ENCODE measurements at places on chromosomes 7 and 10.

DNA sequence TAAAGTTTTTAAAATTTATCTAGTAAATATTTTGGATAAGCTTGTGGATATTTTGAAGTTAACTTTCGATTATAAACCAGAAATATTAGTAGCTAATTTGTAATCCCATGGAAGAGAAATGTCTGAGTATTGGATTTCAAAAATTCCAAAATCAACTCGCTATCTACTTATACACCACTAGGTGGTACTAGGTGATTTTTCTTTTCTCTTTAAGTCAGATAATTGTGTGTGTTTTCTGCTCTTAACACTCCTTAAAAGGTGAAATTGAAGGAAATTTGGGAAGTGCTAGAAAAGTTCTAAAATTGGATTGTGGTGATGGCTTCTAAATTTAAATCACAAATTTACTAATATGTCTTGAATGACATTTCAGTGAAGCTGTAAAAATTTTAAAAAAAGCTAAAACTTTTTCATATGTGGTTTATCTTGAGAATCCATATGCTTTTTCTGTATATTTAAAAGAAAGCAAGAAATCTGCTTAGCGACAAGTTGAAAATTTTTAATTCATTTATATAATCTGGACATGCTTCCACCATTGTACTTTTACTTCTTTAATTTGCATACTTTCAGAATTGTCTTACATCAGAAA, 90.2 kb downstream of the IPMK start:
- DNase-seq = no peak

GRCh38 chr7:73557397-73558257, at the start of gene BCL7B:
BCL7B (minus strand) TSS chr7:73557690; CDS start chr7:73557578, 112 bp downstream.
- DNase-seq = peak; percentile 68

GRCh38 chr7:33873981-33874750, 31.2 kb upstream of the BMPER start:
- no peak for DNase-seq

GRCh38 chr10:83218205-83218604, 921.1 kb upstream of the GHITM start:
- no peak for DNase-seq

DNA sequence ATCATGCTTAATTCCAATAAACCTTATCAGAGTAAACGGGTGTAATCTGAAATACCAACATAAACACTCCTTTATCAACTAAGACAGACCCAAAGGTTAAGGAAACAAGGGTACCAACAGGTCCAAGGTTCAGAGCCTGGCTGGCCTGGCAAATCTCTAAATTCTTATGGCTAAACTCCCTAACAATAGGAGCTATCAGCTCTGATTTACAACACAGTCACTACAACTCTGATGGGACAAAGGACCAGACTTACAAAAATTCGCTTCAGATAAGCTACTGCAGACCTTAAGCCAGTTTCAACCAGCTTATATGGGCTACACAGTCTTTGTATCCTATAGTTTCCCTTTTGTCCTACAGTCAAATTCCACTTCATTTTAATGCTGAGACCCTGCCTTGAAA, 381.9 kb downstream of the ZWINT start:
- DNase-seq = no peak

DNA sequence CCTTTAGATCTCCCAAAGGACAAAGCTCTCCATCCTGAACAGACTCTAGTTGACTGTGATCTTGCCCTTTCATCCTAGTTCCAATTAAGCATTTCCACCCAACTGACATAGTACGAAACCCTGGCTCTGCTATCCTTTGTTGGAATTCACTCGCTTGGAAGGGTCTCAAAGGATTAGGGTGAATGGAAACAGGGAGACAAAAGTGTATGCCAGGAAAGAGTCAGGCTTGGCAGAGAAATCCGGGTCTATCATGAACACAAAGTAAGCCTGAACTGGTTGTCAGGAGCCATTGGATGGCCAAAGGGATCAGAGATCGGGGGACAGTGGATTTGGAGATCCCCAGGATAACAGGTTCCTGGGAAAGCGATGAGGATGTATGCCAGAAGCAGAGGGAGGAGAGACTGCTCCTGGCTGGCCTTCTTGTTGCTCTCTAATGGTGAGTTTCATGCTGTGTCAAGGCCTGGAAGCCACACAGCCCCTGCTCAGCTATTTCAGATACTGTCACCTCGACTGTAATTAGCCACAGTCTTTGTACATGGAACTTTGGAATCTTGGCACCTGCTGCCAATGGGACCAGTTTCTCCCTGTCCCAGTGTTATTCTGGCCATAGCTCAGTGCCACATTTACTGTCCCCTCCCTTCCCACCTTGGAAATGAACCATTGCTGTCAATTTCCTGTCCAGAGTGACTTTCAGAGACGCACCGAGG, 1168.7 kb upstream of the AUTS2 start:
- no peak for DNase-seq

GRCh38 chr7:98133181-98133580, 26.5 kb downstream of the LMTK2 start:
- DNase-seq = no peak

DNA sequence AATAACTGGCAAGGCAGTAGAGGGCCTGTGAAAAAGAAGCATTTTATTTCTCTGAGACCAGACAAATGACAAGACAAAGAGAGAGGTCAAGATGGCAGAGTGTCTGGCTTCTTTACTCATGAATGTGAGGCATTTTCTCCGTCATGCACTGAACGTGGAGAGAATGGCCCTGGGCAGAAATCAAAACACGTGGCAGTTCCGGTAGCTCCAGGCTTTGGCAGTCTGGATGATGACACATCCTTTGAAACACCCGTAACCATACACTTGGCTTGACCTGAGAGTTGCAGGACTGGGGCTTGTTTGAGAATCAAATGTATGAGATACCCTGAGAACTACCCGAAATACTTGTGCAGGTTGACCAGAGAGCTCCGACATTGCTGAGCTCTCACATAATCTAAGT, 537.6 kb downstream of the ACTR3B start:
- no peak for DNase-seq

GRCh38 chr7:121279060-121279620, 49.7 kb upstream of the WNT16 start:
- DNase-seq = no peak
